ENCODE measurements at places on chromosomes 1 and 21. TPM values are rescaled to one million over a fixed set of nuclear protein-coding genes. Genes with fewer than 3 reads are reported as not detected.

CFAP107 gene
- total RNA-seq: not detected

PPM1J gene
- 2.4 TPM for total RNA-seq

CNR2 gene
- not detected for total RNA-seq

DNA sequence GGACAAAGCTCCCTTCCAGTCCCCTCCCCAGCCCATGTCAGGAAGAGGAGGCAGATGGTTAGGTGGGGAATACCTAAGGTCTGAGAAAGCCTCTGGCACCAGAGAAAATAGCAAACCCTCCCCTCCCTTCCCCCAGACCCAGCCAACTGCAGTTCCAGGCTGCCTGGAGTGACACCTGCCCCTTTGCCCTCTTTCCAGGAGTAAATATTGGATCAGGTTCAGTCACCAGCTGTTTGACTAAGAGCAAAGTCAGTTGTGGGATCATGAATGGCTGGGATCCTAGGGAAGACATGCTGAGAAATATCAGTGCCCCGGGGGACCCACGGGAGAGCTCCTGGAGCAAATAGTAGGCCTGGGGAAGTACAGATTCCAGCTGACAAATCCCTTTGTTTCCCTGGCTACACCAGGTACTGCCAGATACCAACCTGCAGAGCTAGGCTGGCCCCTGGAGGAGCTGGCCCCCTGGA is 12.2 kb upstream of the CDK18 start:
- DNase-seq: no peak
- H3K27me3 ChIP-seq: peaks cover 30% of the 10 kb centered on the region
- no peak overlapping the region for H3K4me3 ChIP-seq
- H3K27ac ChIP-seq: no peak overlapping the region
- no peaks in the 10 kb centered on the region for H3K36me3 ChIP-seq

- no peaks in the 10 kb centered on the region for H3K27me3 ChIP-seq
- peaks cover 6% of the 10 kb centered on the region for H3K4me1 ChIP-seq
- H3K27ac ChIP-seq: no peak overlapping the region
- H3K4me3 ChIP-seq: no peak overlapping the region
- no peak for DNase-seq
- no peaks in the 10 kb centered on the region for H3K36me3 ChIP-seq
Observed at GRCh38 chr21:21102896-21103295, 104.7 kb downstream of the NCAM2 start.

- H3K4me1 ChIP-seq: no peaks in the 10 kb centered on the region
- no peak for DNase-seq
- no peak overlapping the region for H3K27ac ChIP-seq
- no peaks in the 10 kb centered on the region for H3K27me3 ChIP-seq
Observed at GRCh38 chr1:78146205-78146771, 100.5 kb downstream of the GIPC2 start.

DNA sequence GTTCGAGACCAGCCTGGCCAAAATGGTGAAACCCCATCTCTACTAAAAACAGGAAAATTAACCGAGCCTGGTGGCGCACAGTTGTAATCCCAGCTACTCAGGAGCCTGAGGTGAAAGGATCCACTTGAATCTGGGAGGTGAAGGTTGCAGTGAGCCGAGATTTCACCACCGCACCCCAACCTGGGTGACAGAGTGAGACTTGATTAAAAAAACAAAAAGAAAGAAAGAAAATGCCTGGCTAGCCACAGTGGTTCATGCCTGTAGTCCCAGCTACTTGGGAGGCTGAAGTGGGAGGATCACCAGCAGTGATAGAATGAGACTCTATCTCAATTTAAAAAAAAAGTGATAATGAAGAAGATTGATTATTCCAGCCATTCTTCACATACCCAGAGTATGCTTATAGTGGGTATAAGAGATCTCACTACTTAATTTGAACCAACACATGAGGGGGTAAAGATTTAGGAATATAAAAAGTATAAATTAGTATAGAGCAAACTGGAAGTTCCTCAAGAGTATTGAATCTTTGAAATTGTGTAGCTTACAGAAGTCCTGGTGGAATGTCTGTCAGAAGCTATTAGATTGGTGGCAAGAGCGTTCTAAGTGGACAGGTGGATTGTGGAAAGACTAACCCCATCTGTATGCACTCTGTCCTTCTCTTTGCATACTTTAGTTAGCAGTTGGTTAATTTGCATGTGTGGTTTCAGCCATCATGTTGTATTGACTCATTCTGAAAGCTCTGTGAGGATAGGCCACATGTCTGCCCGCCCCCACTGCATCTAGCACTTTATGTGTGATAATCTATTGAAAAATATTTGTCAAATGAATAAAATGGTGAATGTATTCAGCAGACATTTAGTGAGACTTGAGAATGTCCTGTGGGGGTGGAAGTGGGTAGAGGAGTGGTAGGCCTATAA is 25.0 kb downstream of the RLF start:
- no peaks in the 10 kb centered on the region for H3K27me3 ChIP-seq
- H3K4me3 ChIP-seq: no peak overlapping the region
- H3K4me1 ChIP-seq: no peaks in the 10 kb centered on the region
- H3K27ac ChIP-seq: no peak overlapping the region
- no peaks in the 10 kb centered on the region for H3K36me3 ChIP-seq
- no peak for DNase-seq

- DNase-seq: no peak
- H3K36me3 ChIP-seq: no peaks in the 10 kb centered on the region
- no peak overlapping the region for H3K27ac ChIP-seq
- peaks cover 7% of the 10 kb centered on the region for H3K4me1 ChIP-seq
- H3K27me3 ChIP-seq: no peaks in the 10 kb centered on the region
Observed at GRCh38 chr1:63640633-63641567, 47.7 kb downstream of the PGM1 start.

GRCh38 chr1:225152061-225152460 is 222.6 kb downstream of the DNAH14 start:
- no peaks in the 10 kb centered on the region for H3K36me3 ChIP-seq
- H3K27ac ChIP-seq: no peak overlapping the region
- no peaks in the 10 kb centered on the region for H3K4me1 ChIP-seq
- H3K27me3 ChIP-seq: no peaks in the 10 kb centered on the region
- DNase-seq: no peak

DNA sequence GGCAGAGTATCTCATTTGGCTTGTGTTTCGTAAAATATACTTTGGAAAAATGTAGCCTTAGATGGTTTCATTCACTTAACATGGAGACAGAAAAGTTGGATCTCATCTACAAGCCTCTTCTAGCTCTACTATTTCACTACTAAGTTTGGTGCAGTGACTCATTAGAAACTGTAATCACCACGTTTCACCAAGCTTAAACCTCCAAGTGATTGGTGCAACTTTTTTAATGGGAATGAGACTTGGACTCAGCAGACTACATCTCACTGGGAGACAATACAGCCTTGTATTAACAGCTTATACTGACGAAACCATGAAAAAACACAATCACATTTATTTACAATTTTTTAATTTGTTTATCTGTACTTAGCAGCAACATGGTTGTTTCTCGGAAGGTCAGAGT is 29.9 kb upstream of the NRIP1 start:
- H3K4me1 ChIP-seq: no peaks in the 10 kb centered on the region
- H3K27me3 ChIP-seq: no peaks in the 10 kb centered on the region

MYBPH gene
- not detected for total RNA-seq

- peaks cover 5% of the 10 kb centered on the region for H3K4me1 ChIP-seq
- no peak overlapping the region for H3K4me3 ChIP-seq
- no peak overlapping the region for H3K27ac ChIP-seq
Observed at GRCh38 chr1:243345205-243345604, 89.4 kb downstream of the SDCCAG8 start.

- no peak overlapping the region for H3K4me3 ChIP-seq
- no peaks in the 10 kb centered on the region for H3K36me3 ChIP-seq
- DNase-seq: peak; percentile 27
- peak overlapping the region; percentile 93 for H3K27ac ChIP-seq
Observed at GRCh38 chr1:182281541-182281940, 110.0 kb downstream of the GLUL start.

KRTAP11-1 gene
- total RNA-seq: not detected

GRCh38 chr1:244647819-244648218 is 5.1 kb upstream of the DESI2 start:
- no peak overlapping the region for H3K27ac ChIP-seq
- H3K27me3 ChIP-seq: no peaks in the 10 kb centered on the region
- no peaks in the 10 kb centered on the region for H3K36me3 ChIP-seq
- DNase-seq: no peak

LCE1D gene
- total RNA-seq: not detected

- no peak for DNase-seq
- no peak overlapping the region for H3K4me3 ChIP-seq
- H3K27ac ChIP-seq: no peak overlapping the region
Observed at GRCh38 chr21:45132841-45133573, 58.6 kb downstream of the ADARB1 start.

- no peaks in the 10 kb centered on the region for H3K36me3 ChIP-seq
- H3K4me1 ChIP-seq: no peaks in the 10 kb centered on the region
Observed at GRCh38 chr21:38467374-38467773, 30.9 kb downstream of the ERG start.

DNA sequence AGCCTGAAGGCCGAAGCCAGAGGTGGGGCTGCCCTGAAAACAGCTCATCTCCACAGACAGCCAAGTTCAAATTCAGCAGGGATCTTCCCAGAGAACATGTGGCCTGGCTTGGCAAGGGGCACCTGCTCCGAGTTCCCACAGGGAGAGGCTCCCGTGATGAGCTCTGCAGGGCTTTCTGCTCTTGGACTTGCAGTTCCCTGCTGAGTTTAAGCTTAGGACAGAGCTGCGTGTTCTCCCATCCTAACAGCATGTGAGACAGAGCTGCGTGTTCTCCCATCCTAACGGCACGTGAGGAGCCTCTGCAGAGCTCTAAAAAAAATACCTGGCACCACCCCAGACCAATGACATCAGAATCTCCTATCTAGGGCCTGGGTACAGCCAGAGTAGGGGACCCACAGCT is 113.0 kb upstream of the VAMP3 start:
- no peak overlapping the region for H3K27ac ChIP-seq
- no peaks in the 10 kb centered on the region for H3K4me1 ChIP-seq
- H3K4me3 ChIP-seq: no peak overlapping the region
- no peaks in the 10 kb centered on the region for H3K27me3 ChIP-seq
- no peaks in the 10 kb centered on the region for H3K36me3 ChIP-seq

DNA sequence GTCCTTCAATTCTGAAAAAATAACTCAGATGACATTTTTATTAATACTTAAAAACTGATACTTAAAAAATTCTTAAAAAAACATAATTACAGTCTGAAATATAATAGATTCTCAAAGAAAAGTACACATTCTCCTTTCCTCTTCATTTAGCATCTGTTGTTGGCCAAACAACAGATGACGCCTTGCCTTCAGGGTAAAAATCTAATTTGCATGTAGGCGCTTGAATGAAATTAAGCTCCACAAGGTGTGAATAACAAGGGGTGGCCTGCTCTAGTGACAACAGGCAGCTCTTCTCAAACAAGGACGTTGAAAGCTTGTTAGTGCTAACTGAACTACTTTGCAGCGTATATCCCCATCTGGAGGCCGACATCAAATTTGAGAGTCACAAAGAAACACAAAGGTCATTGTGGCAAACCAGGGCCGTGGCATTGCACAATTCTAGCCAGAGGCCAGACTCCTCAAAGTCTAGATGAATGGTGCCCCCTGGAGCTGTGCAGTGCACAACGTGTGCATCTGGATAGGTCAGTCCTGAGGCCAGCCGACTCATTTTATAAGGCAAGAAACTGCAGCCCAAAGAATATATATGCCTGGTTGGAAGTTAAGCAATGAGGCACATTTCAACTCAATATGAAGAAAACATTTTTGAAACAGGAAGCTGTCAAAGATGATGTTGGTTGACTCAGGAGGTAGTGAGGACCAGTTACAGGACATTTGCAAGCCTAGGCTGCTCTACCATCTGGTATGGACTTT is 459.2 kb upstream of the RUNX1 start:
- H3K27me3 ChIP-seq: no peaks in the 10 kb centered on the region
- H3K4me1 ChIP-seq: no peaks in the 10 kb centered on the region
- DNase-seq: peak; percentile 23
- H3K36me3 ChIP-seq: no peaks in the 10 kb centered on the region

PGLYRP3 gene
- not detected for total RNA-seq

MSH4 gene
- 0.44 TPM for total RNA-seq

GRCh38 chr1:33424610-33425009 is 6.3 kb downstream of the PHC2 start:
- no peak overlapping the region for H3K27ac ChIP-seq
- H3K27me3 ChIP-seq: no peaks in the 10 kb centered on the region
- H3K4me3 ChIP-seq: no peak overlapping the region

GRCh38 chr1:186155594-186155993 is 219.5 kb downstream of the TPR start:
- no peaks in the 10 kb centered on the region for H3K4me1 ChIP-seq
- H3K27ac ChIP-seq: no peak overlapping the region
- H3K36me3 ChIP-seq: no peaks in the 10 kb centered on the region
- DNase-seq: no peak
- H3K4me3 ChIP-seq: no peak overlapping the region

GRCh38 chr21:34105947-34106541 is 32.7 kb downstream of the MRPS6 start:
- no peaks in the 10 kb centered on the region for H3K4me1 ChIP-seq
- no peak overlapping the region for H3K4me3 ChIP-seq
- no peaks in the 10 kb centered on the region for H3K36me3 ChIP-seq
- no peak for DNase-seq
- no peak overlapping the region for H3K27ac ChIP-seq

FLG2 gene
- not detected for total RNA-seq

GRCh38 chr1:111148376-111148881 is 8.4 kb downstream of the CEPT1 start:
- no peak overlapping the region for H3K27ac ChIP-seq
- DNase-seq: no peak
- no peak overlapping the region for H3K4me3 ChIP-seq
- no peaks in the 10 kb centered on the region for H3K4me1 ChIP-seq
- no peaks in the 10 kb centered on the region for H3K27me3 ChIP-seq

DNA sequence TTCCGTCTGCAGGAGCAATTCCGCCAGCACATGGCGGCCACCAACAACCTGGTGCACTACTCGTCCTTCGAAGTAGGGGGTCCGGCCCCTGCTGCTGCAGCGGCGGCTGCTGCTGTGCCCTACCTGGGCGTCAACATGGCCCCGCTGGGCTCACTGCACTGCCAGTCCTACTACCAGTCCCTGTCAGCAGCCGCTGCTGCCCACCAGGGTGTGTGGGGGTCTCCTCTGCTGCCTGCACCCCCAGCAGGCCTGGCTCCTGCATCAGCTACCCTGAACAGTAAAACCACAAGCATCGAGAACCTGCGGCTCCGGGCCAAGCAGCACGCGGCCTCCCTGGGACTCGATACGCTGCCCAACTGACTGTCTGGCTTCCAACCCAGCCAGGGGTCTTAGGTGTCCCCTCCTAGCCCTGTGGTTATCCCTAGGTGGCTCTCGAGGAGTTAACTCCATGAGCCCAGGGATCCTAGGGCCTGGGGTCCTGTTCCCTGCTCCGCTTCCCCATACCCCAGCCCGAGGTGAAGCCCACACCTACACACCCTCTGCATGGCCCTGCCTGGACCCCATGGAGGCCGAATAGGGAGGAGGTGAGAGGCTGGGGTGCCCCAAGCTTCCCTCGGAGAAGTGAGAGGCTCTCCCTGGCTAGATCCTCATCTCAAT is 22.6 kb downstream of the DMBX1 start:
- no peaks in the 10 kb centered on the region for H3K4me1 ChIP-seq
- no peaks in the 10 kb centered on the region for H3K36me3 ChIP-seq
- H3K27me3 ChIP-seq: peaks cover 23% of the 10 kb centered on the region
- no peak overlapping the region for H3K4me3 ChIP-seq

TLR5 gene
- 3.7 TPM for total RNA-seq

RHCE gene
- not detected for total RNA-seq

NR1I3 gene
- total RNA-seq: not detected

GRCh38 chr1:230375147-230375546 is 51.0 kb downstream of the PGBD5 start:
- H3K4me3 ChIP-seq: no peak overlapping the region
- peak overlapping the region; percentile 30 for H3K27ac ChIP-seq

PLD5 gene
- not detected for total RNA-seq

Data from tibial nerve (tissue), 4 donors.